ENCODE measurements at places on chromosomes 1 and 21. TPM values are rescaled to one million over a fixed set of nuclear protein-coding genes. Genes with fewer than 3 reads are reported as not detected.

EXTL1 gene
- not detected for total RNA-seq

SMIM1 gene
- total RNA-seq: 0.68 TPM

ATP1A4 gene
- not detected for total RNA-seq

OR2M2 gene
- not detected for total RNA-seq

NECAP2 gene
- 78.9 TPM for total RNA-seq

BGLAP gene
- total RNA-seq: 0.07 TPM

MROH7 gene
- total RNA-seq: 0.36 TPM

PROK1 gene
- not detected for total RNA-seq

S100A7 gene
- 2.1 TPM for total RNA-seq

ARHGEF16 gene
- total RNA-seq: 22.8 TPM

KCNK2 gene
- not detected for total RNA-seq

COL8A2 gene
- total RNA-seq: 1.5 TPM

NCF2 gene
- total RNA-seq: 63.9 TPM

S100A8 gene
- 238 TPM for total RNA-seq

SPATA46 gene
- total RNA-seq: not detected

KLF17 gene
- not detected for total RNA-seq

CD1E gene
- total RNA-seq: not detected

EDN2 gene
- 4.4 TPM for total RNA-seq
